ENCODE measurements at places on chromosomes 16 and 17.

DNA sequence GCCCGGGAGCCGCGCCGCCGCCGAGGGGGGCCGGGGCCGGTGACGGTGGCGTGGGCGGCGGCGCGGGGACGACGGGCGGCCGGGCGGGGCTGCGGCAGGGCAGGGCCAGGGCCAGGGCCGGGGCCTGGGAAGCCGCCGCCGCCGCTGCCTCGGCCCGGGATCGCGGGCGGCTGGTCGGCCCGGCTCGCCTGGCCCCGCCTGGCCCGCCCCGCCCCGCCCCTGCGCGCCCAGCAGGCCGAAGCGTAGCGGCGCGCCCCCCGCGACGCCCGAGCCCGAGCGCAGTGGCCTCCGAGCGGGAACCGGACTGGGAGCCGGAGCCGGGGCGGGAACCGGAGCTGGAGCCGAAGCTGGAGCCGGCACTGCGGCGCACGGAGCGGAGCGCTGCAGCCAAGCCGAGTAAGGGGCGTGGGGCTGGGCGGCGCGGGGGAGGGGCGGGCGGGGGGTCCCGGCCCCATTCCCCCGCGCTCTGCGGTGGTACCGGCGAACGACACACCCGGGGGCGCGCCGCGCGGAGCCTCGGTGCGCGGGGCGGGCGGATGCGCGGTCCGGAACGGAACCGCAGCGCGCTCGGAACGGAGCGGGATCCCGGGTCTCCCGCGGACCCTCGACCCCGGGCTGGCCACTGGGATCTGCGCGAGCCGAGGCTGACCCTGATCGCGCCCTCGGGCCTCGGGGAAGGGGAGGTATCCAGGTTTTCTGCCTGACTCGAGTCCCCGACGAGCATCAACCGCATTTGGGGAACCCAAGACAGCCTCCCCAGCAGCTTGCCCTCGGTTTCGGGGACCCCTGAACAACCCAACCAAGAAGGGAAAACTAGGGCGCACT is at the start of gene BEAN1:
Gene BEAN1, plus strand, starts transcription at position 260 of the 825 bp plus-strand sequence. CDS start 10,382 bp downstream, outside the sequence.
- no peak for DNase-seq

DNA sequence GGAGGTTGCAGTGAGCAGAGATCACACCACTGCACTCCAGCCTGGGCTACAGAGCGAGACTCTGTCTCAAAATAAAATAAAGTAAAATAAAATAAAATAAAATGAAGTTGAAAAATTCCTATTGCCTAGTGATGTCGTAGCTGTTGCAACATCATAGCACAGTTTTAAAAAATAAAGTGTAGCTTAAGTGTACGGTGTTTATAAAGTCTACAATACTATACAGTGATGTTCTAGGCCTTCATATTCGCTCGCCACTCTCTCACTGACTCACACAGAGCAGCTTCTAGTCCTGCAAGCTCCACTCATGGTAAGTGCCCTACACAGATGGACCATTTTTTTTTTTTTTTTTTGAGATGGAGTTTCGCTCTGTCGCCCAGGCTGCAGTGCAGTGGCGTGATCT is 43.5 kb upstream of the MNT start:
- DNase-seq, result no peak

DNA sequence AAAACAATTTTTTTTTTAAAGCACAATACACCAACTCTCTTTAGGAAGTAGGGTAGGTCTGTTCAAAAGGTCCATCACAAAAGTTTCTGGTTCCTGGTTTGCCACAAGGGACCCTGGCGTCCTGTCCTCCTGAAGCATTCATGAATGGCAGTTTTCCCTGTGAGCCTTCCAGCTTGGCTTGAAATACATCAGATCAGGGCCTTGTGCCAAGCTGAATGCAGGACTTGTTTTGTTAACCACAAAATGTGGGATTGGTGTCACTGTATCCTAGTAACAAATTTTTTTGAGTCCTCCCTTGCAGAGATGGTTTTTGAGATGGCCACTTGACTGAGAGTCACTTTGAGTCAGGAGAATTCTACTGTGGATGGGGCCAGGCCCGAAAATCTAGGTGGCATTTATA is 3.9 kb downstream of the GNAO1 start:
- no peak for DNase-seq

GRCh38 chr16:53515811-53516210 is 12.8 kb upstream of the AKTIP start:
- no peak for DNase-seq
